Activated CD4-positive, CD25-positive, alpha-beta regulatory T cell treated with anti-CD3 and anti-CD28 coated beads, Interleukin-2, amount 50 U/mL, for 24 hours (primary cell): ENCODE measurements at places on chromosomes 2 and 18.
A peak's percentile ranks its signal among the peaks of the same experiment; 100 is the strongest.

GRCh38 chr18:38575023-38575422 is 1009.4 kb upstream of the CELF4 start:
- ATAC-seq: no peak

GRCh38 chr2:238320648-238321281 is 447 bp downstream of the TRAF3IP1 start:
- peak; percentile 44 for ATAC-seq

DNA sequence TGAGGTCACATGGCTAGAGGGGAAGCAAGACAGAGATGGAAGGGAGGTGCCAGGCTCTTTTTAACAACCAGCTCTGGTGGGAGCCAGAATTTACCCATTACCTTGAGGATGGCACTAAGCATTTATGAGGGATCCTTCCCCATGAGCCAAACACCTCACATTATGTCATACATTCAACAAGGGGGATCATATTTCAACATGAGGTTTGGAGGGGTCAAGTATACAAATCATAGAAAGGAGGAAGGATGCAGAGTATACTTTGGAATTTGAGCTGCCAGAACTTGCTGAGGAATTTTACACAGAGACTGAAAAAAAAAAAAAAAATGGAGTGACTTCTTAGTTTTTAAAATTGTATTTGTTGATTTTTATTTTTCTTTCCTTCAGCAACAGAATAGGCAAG is 891.4 kb downstream of the CCDC85A start:
- no peak for ATAC-seq

DNA sequence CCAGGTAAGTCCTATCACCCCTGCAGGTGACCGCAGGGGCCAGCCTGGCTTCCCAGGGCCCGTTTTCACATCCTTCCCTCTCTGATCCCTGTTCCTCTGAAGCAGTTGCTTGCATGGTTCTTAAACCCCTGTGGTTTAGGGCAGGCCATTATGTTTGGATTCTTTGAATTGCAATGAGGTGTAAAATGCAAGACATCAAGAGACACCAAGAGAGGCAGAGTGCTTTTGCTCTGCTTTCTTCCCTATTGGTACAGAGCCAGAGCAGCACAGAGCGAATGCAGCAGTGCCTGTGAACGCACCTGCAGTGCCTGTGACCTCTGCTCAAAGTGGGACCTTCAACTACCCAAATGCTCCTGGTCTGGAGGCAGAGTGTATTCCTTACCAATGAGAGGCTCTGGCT is 7.6 kb downstream of the RFX8 start:
- ATAC-seq: no peak

GRCh38 chr2:176105078-176105729 is 1.9 kb upstream of the HOXD11 start:
- no peak for ATAC-seq

GRCh38 chr2:20627712-20628380 is 23.1 kb downstream of the HS1BP3 start:
- no peak for ATAC-seq
